Cerebellar nuclear complex (tissue), 1 donor: ENCODE measurements at places on chromosomes 2 and 18.

GRCh38 chr2:229257985-229258384, 13.1 kb downstream of the PID1 start:
- DNase-seq = no peak

DNA sequence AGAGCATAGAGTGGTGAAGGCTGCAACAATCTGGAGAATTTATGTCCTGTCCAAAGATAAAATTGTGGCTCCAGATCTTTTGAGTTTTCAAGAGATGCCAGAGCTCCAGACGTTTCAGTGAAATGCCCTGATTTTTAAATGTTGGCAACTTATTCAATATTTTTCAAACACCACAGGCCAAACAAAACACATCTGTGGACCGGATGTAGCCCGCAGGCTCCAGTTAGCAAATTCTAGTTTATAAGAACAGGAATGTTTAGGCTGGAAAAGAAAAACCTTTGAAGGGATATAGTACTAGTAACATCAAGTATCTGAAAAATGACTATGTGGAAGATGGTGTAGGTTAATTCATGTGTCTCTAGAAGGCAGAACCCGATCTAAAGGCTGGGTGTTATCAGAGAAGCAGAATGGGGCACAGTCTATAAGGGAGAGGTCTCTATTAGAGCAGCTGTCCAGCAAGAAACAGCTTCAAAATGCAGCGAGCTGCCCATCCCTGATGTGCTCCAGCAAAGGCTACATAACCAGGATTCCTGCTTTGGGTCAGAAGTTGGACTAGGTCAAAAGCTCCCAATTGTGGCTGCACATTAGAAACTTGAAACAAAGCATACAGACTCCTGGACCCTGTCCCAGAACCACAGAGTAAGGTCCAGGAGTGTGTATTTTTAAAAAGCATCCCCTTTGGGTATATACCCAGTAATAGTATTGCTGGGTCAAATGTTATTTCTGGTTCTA, 105.9 kb downstream of the ANKRD44 start:
- no peak for DNase-seq

DNA sequence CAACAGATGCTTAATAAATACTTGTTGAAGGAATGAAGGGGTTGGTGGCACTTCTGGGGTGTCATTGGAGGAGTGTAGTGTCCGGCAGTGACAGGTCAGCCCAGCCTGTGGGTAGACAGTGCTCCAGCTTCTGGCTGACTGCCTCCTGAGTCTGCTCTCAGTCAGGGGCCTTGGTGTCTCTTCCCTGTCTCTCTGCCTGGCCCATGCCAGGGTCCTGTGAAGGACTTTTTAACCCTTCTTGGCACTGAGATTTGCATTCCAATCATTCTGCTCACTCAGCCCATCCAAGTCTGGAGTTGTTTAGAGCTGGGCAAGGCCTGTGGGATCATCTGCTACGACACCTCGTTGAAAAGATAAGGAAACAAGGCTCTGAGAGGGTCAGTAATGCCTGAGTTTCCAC, 1.4 kb upstream of the KCNK3 start:
- DNase-seq = no peak

- DNase-seq = no peak
Observed at GRCh38 chr2:100747551-100747950, 72.4 kb upstream of the NPAS2 start.

DNA sequence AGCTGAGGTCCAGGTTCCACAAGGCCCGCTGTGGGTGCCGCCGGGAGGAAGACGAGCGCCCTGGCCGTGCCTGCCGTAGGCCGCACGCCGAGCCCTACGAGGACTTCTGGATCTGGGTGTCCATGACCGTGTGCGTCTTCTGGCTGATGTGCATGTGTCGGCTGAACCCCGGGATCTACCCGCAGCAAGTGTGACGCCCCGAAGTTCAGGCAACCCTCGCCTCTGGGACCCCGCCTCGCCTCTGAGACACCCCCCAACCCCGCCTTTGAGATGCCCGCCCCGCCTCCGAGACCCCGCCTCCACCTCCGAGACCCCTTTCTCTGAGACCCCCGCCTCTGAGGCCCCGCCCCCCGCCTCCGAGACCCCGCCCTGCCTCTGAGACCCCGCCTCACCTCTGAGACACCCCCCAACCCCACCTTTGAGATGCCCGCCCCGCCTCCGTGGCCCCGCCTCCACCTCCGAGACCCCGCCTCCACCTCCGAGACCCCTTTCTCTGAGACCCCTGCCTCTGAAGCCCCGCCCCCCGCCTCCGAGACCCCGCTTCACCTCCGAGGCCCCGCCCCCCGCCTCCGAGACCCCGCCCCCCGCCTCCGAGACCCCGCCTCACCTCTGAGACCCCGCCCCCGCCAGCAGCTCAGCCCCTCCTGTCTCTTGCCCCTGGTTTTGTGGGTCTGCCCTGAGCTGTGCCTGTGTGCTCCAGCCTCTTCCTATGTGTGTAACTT, 3.7 kb downstream of the RTP5 start:
- no peak for DNase-seq

DNA sequence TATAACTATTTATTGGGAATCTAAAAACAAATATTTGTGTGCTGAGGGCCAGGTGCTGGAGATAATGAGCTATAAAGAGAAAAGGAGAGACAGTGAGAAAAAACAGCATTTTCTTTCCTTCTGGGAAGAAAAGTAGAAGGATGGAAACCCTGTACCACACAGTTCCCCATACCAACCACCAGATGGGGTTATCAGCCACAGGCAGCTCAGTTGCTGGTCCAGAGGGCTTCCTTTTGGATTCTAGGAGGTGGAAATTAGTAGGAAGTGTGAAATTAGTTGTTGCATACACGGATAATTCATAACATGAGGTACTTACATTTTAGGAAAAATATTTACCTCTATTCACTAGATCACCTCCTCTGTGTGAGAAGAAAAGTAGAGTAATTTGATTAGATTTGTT, 237.0 kb upstream of the FOSL2 start:
- no peak for DNase-seq

DNA sequence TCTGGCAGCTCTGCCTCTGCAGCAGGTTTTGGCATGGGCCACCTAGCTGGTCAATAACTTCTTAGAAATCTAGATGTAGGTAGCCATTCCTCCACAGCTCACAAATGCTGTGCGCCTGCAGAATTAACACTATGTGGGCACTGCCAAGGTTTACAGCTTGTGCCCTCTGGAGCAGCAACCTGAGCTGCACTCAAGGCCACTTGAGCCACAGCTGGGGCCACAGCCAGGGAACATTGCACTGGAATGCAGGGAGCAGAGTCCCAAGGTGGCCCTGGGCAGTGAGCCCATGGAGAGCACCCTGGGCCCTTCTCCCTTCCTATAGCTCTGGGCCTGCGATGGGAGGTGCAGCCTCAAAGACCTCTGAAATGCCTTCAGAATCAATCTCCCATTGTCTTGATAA, 365.3 kb downstream of the SATB2 start:
- DNase-seq = no peak
